ENCODE measurements at places on chromosomes 12 and 14.

- DNase-seq = no peak
These were observed 44.7 kb upstream of the CHST11 start for GRCh38 chr12:104411826-104412641.

- no peak for DNase-seq
These were observed 2.0 kb downstream of the BBS10 start for GRCh38 chr12:76346236-76346635.

DNA sequence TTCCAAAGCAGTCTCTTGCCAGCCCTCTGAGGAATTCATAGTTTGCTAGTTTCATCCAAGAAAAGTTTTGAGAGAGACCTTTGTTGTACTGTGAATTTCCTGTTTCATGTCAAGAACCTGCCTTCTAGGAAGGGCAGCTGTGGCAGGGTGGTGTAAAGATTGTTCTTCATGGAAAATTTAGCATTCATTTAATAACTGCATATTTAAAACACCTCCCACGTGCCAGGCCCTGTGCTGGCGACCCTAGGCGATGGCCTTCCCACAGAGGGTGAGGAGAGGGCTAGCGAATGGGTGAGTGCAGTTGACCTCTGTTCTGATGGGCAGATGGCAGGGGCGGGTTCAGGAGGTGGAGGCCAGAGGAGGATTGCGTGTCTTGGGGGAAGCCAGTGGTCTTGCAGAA is 43.2 kb downstream of the MLXIP start:
- DNase-seq = no peak

DNA sequence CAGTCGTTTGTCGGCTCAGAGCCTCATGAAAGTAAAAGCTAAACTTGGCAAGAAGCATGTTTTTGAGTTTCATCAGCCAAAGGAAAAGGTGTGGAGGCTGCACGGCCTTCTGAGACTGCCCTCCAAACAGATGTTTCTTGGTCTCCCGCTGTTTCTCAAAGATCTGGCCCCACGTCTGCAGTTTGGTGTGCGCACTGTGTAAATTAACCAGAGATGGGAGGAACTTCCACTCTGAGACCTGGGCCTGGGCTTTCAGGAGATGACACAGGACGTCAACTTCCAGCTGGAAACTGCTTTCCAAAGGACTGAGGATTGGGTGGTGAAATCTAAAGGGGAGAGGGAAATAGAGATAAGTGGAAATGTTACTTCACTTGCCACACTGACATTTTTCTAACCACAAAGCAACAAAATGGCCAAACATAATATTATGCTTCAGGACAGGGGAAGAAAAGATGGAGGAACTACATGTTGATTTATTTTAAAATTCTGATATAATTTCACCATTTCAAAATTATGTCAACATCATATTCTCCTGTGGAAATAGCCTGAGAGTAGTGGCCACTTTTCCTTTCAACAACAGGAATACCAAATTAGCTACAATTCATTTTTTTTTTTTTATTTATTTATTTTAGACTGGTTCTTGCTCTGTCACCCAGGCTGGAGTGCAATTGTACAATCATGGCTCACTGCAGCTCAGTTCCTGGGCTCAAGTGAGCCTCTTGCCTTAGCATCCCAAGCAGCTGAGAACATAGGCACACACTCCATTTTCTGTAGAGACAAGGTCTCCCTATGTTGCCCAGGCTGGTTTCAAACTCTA is 27.6 kb downstream of the KICS2 start:
- no peak for DNase-seq

GRCh38 chr12:48358937-48359513 is 8.3 kb upstream of the ZNF641 start:
- no peak for DNase-seq

- no peak for DNase-seq
These were observed 11.9 kb downstream of the FAM222A start for GRCh38 chr12:109725321-109726105.

DNA sequence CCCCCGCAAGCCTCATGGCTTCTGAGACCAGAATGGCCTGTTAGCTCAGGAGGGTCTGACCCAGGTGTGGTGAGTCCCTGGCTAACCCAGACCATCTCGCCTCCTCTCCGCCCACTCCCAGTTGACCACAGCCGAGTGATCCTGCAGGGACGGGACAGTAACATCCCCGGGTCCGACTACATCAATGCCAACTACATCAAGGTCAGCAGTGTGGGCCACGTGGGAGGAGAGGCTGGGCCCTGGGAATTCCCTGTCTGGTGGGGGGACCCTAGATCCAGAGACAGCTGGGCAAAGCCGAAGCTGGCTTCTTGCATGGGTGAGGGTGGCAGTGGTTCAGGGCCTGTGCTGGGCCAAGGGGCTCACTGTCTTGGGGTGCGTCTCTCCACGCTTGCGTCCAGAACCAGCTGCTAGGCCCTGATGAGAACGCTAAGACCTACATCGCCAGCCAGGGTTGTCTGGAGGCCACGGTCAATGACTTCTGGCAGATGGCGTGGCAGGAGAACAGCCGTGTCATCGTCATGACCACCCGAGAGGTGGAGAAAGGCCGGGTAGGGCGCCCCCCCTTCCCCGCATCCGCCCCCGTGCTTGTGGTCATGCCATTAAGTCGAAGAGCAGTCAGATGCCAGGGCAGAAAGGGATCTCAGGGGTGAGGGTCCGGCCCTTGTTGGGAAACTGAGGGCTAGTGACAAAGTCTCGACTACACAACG is 5.0 kb downstream of the PTPN6 start:
- no peak for DNase-seq
